Stimulated activated CD4-positive, alpha-beta T cell treated with anti-CD3 and anti-CD28 coated beads, Interleukin-12 subunit alpha, Interleukin-12 subunit beta, amount 100 ng/mL, for 48 hours (primary cell): ENCODE measurements at places on chromosomes 2 and 18.

GRCh38 chr2:201402651-201403562 is 45.8 kb upstream of the FLACC1 start:
- no peak for DNase-seq

DNA sequence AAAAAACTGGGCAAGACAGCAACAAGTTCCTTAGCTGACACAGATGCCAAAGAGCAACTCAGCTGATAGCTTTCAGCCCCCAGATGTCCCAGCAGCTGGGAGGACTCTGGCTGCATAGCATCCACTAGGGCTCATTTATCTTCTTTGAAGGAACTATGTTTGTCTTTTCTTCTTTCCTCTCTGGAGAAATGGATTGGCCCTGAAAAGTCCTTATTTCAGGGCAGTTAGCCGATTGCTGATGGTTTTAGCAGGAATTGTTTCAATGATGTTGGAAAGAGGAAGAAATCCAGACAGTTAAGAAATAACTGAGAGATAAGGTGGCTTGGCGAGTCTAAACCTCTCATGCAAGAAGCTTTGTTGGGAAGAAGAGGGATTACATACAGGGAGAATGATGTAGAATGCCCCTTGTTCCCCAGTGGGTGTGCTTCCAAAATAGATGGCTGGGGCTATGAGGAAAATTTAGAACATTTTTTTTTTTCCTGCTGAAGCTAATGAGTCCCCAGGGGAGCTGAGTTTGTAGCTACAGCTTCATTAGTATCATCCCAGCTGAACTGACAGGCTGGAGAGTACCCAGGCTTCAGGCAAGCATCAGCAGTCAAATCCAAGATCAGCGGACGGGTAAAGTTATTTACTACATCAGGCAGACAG is 33.6 kb upstream of the SERPINE2 start:
- no peak for DNase-seq

DNA sequence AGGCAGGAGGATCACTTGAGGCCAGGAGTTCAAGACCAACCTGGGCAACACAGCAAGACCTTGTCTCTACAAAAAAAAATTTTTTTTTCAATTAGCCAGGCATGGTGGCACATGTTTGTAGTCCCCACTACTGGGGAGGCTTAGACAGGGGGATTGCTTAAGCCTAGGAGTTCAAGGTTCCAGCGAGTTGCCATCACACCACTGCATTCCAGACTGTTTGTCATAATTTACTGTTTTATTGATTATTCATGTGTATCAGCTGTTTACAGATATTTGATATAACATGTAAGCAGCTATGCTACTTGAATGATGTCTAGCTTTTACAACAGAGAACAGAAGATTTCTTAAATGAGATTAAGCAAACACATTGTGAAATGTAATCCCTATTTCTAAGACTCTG is 35.3 kb downstream of the DSG2 start:
- no peak for DNase-seq

DNA sequence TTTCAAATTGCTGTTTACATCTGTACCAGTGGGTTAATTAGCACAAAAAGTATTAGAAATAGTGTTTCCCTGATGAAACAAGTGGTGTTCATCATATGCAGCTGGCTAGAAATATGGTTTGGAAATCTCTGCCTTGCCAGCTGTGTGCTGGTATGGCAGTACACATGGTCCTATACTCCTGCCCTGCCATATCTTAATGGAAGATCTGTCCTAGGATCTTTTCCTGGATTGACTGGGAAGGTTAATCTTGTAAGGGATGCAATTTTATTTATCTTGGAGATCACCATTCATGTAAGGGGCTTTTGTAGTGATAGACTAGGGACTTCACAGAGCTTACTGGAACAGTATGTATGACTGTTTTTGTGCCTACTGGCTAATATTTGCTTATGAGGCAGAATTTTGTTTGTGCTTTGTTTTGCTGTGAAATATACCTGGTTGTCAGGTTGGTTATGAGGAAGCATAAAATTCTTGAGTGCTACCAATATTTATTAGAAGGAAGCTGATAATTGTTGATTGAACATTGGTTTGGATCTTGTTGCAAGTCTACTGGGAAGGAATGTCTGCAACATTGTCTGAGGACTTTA is 73.5 kb downstream of the GULP1 start:
- no peak for DNase-seq

DNA sequence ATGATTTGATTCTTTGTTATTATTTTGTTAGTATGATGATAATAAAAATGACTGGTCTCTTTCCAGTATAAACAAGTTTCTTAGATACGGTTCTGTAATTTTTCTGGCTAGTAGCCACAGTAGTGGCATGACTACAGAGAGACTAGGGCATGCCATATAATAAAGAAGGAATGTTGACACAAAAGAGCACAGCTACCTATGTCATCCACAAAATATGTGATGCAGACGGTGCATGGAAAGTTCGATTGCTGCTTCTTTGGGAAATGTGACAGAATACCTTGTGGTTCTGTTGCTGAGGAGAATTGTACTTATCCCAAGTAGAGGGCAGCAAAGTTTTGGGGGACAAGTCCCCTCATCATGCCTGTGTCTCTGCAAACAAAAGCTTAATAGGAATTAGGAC is 26.1 kb upstream of the SETBP1 start:
- no peak for DNase-seq

DNA sequence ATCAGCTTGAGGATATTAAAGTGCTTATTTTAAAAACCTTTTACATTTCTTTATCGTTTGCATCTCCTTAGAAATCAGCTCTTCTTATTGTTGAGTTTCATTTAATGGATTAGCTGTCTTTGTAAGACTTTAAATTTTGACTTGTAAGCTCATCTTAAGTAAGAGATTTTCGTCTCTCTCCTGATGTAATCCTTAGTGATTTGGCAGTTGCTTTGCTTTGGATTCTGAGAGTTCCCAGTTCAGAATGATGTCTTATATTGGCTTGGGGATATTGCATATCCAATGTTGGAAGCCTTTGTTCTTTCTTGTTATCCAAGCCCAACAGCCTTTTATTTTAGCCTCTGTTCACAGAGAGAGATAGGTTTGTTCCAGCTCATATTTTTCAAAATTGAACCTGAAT is 212.1 kb downstream of the ARL6IP6 start:
- no peak for DNase-seq

DNA sequence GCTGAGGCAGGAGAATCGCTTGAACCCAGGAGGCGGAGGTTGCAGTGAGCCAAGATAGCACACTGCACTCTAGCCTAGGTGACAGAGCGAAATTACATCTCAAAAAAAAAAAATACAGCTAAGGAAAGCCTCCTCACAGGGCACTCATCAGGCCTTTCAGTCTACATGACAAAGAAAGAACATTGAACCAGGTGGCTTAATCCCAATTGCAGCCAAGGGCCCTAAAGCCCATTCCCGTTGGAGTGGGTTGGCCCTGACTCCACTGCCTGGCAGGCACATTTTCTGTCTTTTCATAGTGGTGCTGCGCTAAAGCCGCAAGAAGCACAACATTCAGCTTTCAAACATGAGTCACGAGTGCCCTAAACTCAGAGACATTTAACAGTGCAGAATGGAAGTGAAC is 372.5 kb downstream of the RNF144A start:
- no peak for DNase-seq

DNA sequence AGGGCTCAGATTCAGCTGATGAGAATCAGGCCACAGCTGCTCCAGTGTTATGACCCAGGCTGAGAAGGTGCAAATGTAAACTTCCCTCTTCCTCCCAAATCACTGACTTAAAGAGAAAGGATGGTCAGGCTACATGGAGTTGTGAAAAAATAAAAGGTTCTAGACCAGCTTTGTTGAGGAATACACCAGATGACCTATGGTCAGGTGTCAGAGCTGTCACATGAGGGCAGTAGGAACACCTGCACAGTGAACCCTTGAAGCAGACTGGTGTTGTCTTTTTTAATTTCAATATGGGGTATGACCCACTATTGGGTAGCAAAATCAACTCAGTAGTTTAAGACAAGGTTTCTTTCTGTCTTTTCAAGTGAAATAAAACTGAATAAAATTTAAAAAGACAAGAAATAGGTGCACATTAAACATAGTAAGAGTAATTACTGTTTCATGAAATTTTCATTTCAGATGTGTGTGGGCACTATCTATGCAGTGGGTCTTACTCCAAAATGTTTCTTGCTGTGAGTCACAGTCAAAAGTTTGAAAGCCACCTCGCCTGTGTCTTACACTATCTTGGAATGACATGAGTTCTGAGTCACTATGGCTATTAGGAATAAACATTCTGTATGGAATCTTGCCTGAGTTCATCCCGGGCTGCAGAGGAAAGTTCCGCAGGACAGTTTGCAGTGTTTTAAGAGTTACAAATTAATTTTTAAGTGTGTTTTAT is 83.6 kb downstream of the ACVR1 start:
- DNase-seq, result no peak

DNA sequence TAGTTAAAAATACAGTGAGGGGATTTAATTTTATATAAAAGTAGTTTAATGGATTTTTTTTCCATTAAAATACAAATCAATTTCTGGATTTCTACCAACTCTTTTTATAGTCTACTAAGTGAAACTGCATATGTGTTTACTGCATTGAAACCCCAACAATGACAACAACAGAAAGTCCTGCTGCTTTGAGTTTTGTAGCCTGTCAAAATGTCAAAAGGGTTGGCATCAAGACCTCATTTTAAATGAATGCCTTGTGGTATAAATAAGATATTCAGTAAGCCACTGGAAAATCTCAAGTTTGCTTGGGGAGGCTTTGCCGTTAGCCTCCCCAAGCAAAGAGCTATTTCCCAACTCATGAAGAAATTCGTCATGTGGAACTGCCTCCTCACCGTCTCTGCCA is 440.3 kb upstream of the HNMT start:
- no peak for DNase-seq

DNA sequence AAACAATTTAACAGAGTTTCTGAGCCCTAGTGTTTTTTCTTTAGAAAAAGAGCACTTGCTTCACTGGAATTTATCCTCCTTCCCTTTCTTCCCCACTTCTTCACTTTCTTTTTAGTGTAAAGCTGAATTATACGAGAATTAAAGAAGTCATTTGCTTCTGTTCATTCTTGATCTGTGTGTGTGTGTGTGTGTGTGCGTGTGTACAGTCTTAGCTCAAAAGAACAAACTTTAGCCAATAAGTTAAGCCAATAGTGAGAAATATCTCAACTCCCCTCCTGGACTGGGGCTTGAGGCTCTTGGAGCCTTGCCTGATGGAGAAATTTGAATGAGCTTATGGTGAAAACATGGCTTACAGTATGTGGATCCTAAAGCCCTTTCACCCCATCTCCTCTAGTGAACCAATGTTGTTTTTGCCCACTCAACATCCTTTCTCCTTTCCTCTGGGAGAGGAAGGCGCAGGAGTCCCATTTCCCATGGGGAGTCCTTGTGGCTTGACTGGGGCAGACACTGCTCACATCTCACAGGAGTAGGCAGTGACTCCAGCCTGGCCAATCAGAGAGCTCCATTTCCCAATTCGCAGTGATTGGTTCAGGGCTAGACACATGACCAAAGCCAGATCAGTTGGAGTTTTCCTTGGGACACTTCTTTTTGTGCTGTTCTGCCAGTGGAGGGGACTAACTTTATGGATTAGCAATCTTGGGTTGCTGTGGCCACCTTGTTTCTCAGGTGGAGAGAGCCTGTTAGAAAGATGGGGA is 16.3 kb upstream of the MYO3B start:
- no peak for DNase-seq

GRCh38 chr2:175432793-175433192 is 251.3 kb upstream of the ATP5MC3 start:
- DNase-seq, result no peak

GRCh38 chr2:22756276-22757043 is 628.5 kb upstream of the KLHL29 start:
- DNase-seq, result no peak

GRCh38 chr2:172736424-172737174 is 954 bp downstream of the RAPGEF4 start:
- no peak for DNase-seq
